A549 (cell line): ENCODE measurements at places on chromosomes 6 and 20.

- DNase-seq: no peak
These were observed 117.8 kb upstream of the GMDS start for GRCh38 chr6:2363211-2363610.

- no peak for DNase-seq
These were observed 112.2 kb downstream of the IRF4 start for GRCh38 chr6:503610-504362.

- DNase-seq: no peak
These were observed 825.7 kb upstream of the MAP3K7 start for GRCh38 chr6:91412532-91412931.

DNA sequence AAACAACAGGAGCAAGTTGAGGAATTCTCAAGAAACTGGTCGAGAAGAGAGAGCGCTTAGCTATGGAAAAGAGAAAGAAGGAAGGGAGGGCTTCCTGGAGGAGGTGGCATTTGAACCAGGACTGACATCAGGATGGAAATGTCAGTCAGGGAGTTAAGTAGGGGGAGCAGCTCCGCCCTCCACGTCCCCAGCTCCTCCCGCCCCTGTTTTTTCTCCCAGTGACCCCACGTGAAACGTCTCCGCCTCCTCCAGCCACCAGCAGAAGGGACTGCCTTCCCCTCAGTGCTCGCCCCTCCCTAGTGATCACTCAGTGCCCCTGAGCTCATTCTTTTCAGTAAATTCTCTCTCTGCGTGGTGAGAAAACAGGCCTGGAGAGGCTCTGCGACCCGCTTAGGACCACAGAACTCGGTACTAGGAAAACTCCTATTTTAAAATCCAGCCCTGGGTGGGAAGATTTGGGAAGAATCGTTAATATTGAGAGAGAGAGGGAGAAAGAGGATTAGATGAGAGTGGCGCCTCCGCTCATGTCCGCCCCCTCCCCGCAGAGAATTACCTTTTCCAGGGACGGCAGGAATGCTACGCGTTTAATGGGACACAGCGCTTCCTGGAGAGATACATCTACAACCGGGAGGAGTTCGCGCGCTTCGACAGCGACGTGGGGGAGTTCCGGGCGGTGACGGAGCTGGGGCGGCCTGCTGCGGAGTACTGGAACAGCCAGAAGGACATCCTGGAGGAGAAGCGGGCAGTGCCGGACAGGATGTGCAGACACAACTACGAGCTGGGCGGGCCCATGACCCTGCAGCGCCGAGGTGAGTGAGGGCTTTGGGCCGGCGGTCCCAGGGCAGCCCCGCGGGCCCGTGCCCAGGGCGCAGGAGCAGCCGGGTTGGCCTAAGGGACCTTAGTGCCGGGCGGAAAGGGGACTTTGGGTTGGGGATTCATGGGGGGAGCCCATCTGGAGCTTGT lies 4.6 kb downstream of the HLA-DPB1 start:
- DNase-seq: no peak

DNA sequence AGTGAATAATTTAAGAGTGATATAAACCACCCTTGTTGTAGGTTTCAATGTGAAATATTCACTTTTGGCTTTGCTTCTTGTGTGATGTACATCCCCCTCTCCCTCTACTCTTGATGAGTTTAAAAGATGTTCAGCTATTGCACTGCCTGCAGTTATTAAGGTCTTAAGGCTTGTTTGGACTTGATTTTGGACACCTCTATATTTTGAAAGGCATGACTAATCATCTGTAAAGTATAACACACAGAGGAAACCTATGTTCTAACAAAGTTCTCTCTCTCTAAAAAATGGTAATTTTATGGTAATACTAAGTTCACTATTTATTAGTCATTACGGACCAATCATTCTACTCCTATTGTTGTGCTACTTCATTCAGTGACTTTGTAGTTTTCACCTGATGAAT lies 1719.9 kb downstream of the GRIK2 start:
- DNase-seq: no peak
